Kidney (tissue), 22 donors: ENCODE measurements at places on chromosomes 2 and 18. TPM values are rescaled to one million over a fixed set of nuclear protein-coding genes. Genes with fewer than 3 reads are reported as not detected.

Gene NCL
- 382 TPM for total RNA-seq

Gene PIEZO2
- 4.1 TPM for total RNA-seq

Gene MEP1B
- total RNA-seq = not detected

Gene CHST9
- 9.8 TPM for total RNA-seq

Gene INO80B
- 44.2 TPM for total RNA-seq

Gene ABCB11
- 0.03 TPM for total RNA-seq

Gene DQX1
- not detected for total RNA-seq

Gene BOLL
- total RNA-seq = not detected

Gene PIK3C3
- 70.7 TPM for total RNA-seq

Gene PRSS56
- not detected for total RNA-seq
